Ascending aorta (tissue), 2 donors: ENCODE measurements at places on chromosomes 13 and 19.

DNA sequence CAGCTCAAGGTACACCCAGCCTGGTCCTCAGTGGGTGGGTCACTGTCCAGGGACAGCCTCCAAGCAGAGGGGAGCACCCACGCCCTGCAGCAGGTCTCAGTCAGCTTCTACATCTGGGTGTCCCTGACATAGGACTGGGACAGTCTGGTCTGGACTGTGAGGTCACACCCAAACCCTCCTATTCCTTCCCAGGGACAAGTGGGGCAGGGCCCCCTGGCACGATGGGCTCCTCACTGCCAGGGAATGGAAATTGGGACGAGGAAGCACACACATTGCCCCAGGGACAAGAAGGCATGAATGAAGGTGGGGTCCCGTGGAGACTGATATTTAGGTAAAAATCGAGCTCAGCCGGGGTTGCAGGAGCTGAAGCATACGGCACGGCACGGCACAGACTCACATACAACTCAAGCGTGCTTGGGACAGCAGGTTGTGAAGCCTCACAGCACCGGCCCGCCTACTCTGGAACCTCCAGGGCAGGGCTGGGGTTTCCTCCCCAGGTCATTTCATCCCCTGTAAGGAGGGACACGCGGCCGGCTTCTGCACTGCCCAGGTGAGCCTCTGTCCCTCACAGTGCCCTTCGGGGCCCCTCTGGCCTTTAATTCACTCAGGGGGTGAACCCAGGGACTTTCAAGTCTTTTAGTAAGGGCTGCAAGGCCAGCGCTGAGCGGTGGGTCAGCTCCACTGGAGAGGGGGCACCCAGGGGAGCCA, 3.5 kb downstream of the PNMA8B start:
- DNase-seq, result no peak

- DNase-seq, result no peak
Observed at GRCh38 chr19:30431591-30431990, 59.4 kb downstream of the ZNF536 start.

- DNase-seq, result no peak
Observed at GRCh38 chr13:91804724-91805123, 406.3 kb downstream of the GPC5 start.

- no peak for DNase-seq
Observed at GRCh38 chr19:570251-570686, 2.1 kb upstream of the BSG start.

DNA sequence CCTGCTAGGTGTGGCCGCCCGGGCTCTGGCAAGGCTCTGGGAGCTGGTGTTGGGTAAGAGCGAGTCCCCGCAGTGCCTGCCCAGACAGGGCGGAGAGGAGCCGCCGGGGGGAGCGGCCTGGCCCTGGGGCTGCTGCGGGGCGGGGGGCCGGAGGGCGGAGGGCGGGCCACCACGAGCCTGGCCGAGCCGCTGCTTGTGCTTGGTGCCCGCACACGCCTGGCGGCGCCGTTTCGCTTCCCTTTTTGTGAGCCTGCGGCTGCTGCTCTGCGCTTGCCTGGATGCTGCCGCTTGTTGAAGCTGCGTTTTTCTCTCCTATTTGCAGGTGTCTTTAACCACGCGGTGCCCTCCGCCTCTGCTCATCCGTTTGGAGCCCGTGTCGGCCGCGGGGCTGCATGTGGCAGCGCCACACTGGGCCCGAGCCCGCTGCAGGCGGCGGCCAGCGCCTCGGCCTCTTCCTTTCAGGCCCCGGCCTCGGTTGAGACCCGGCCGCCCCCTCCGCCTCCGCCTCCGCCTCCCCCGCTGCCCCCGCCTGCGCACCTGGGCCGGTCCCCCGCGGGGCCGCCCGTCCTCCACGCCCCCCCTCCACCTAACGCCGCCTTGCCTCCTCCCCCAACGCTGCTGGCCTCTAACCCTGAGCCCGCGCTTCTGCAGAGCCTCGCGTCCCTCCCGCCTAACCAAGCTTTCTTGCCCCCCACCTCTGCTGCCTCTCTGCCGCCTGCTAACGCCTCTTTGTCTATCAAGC, 8.5 kb downstream of the PLEKHJ1 start:
- no peak for DNase-seq

DNA sequence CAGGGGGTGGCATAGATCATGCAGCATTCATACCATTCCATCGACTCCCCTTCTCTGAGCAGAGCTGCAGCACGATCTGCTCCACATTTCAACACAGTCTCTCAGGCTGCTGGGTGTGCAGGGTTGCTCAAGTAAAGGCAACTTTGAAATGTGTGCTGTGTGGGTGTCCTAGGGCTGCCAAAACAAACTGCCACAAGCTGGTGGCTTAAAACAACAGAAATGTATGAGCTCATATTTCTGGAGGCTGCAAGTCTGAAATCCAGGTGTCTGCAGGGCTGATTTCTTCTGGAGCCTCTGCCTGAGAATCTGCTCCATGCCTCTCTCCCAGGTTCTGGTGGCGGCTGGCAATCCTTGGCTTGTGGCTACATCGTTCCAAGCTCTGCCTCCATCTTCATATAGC, 63.7 kb upstream of the WDFY2 start:
- no peak for DNase-seq

DNA sequence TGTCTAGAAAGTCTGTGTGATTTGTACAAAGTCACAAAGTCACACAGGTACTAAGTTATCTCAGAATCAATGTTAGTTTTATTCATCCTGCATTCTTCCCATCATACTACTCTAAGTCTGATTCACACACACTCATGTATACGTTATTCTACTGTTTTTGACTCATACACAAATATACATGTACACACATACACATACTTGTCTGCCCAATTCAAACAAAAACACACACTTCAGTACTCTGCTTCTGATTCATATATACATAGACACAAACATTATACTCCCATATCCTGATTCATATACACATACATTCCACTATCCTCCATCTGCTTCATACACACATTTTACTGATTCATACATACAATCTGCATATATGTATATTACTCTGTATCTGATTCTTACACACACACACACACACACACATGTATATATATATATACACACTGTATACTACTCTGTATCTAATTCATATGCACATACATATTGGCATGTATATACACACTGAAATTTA, 69.3 kb downstream of the KLF12 start:
- DNase-seq, result no peak

- DNase-seq, result no peak
Observed at GRCh38 chr13:48595431-48596429, 58.0 kb upstream of the CYSLTR2 start.

GRCh38 chr19:14611051-14611450, 28.2 kb downstream of the CLEC17A start:
- DNase-seq, result no peak

GRCh38 chr13:92487238-92487637, 739.4 kb upstream of the GPC6 start:
- DNase-seq, result no peak

DNA sequence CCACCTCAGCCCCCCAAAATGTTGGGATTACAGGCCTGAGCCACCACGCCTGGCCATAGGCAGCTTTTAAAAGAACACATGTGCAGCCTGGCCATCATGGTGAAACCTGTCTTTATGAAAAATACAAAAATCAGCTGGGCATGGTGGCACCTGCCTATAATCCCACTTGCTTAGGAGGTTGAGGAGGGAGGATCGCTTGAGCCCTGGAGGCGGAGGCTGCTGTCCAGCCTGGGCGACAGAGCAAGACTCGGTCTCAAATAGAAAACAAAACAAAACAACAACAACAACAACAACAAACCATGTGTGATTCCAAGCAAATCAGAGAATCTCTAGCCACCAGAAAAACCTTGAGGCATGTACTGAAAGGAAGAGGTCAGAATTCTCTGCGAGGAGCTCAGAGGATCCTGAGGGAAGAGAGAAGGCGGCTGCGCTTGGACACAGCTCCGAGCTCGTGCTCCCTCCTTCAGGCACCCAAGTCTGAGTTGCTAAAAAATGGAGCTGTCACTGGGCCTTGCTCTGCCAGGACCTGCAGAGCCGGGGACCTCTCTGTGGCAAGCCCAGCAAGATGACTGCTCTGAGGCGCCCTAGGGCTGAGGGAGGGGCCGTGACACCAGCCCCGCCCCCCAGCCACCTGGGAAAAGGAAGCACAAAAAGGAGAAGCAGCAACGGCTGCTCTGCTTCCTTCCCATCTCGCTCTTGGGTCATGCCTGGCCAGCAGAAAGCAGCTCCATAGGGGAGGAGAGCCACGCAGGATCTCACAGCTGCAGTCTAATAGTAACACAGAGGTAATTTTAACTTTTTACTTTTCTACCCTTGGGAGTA, at the start of gene ARL11:
Gene ARL11 (plus strand): TSS at position 677 of the 822 bp plus-strand sequence. CDS start 1,941 bp downstream, outside the sequence.
- DNase-seq, result no peak

GRCh38 chr19:4016903-4017638, 9.5 kb downstream of the PIAS4 start:
- DNase-seq, result no peak

DNA sequence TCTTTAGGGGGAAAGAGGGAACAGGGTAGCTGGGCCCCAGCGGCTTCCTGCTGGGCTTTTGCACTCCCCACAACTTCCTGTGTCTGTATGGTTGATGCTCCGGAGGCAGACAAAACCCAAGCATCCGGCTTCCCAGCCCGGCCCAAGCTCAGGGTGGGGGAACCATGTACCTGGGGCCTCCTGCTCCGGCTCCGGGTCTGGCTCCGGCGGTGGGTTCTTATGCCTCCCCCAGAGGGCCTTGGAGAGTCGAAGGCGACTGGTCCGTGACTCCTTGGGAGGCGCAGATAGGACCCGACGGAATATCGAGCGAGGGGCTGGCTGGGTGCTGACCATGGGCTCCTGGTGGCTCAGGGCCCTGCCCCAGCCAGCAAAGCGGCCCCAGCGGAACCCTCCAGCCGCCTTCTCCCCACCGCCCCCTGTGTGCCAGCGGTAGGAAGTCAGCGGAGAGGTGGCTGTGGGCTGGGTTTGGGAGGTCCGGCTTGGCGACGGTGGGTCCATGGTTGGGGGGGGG, 428 bp downstream of the RASAL3 start:
- no peak for DNase-seq

DNA sequence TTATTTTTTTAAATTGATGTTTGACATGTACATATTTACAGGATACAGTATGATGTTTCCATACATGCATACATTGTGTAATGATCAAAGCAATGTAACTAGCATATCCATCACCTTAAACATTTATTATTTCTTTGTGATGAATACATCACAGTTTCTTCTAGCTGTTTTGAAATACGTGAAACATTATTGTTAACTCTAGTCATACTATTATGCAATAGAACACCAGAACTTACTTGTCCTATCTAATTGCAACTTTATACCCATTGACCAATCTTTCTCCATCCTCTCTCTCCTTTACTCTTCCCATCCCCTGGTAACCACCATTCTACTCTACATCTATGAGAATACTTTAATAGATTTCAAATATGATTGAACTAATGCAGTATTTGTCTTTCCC, 1942.7 kb downstream of the PCDH9 start:
- DNase-seq, result no peak

- peak; percentile 76 for DNase-seq
Observed at GRCh38 chr13:111210544-111211469, 95.7 kb downstream of the ARHGEF7 start.

DNA sequence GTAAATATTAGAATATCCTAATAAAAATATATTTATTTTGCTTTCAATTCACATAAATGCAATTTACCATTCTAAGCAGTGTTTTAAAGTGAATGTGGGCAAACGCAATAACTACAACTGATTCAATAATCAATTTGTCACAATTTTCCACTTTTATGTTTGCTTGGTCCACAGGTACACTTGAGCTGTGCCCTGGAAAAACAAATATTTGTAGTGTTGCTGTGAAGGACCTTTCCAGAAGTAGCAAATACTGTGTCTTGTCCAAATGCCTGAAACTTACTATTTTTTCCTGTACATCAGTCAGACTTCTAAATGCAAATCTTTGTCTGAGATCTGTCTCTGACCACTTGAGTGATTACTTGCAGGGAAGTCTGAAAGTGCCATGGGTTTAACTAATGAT, 845.8 kb upstream of the SLITRK5 start:
- no peak for DNase-seq

DNA sequence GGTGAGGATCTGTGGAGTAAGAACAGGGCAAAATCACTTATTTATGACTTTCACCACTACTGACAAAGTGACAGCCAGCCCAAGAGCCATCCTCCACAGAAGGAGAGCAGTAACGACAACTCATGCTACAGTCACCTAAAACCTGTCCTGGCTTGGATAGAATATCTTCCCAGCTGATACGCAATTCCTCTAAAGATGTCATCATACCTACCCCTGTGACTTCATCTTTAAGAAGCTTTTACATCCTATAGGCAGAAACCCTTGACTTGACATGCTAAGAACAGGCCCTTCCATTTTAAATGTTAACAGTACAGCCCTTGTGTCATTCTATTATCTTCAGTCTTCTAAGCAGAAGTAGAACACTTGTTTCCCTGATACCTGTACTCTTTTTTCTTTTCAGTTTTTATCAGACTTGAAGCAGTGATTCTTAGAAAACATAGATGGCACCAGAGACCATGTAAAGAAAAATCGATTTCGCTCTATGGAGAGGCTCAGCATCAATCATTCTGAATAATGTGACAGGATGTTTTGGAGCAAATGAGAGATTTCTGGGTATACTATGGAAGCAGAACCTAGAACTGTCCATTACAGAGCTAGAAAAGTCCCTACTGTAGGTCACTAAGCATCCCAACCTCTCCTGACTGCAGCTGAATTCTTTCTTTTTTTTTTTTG, 20.1 kb downstream of the STOML3 start:
- no peak for DNase-seq

DNA sequence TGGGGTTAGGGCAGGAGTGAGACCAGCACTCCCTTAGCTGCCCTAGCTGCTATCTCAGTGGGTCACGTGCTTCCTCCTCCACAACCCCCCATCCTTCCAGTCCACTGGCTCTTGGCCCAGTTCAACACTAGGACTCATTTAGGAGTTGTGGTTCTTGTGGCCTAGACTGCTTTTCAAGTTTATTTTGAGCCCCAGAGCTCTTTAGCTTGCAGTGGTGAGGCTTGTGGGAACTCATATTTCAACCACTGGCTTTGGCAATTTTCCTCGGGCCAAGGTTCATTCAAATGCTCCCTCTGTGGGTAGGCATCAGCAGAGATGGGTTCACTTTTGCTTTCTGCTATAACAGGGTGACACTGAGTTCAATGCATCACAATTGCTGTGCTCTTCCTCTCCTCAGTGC, 436.2 kb upstream of the SLITRK5 start:
- no peak for DNase-seq

- no peak for DNase-seq
Observed at GRCh38 chr19:13600091-13600490, 93.8 kb upstream of the CACNA1A start.

GRCh38 chr13:112777637-112778406, 88.0 kb downstream of the ATP11A start:
- peak; percentile 33 for DNase-seq

GRCh38 chr13:52359534-52359933, 46.4 kb downstream of the THSD1 start:
- no peak for DNase-seq

GRCh38 chr19:10593148-10593547, 6.0 kb upstream of the AP1M2 start:
- DNase-seq, result no peak

DNA sequence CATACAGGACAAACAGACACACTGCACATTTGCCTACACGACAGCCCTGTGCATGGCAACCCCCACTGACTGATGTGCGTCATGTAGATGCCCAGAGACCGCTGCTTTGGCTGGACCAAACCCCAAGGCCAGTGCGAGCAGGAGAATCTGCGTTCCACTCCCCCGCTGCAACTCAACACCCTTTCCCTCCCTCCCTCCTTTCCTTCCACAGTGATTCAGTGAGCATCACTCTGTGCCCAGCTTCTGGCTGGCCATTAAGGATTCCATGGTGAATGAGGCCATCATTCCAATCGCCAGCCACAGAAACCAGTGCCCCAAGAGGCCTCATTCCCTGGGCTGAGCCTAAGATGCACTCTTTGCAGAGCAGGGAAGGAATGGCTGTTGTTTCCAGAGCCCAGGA, 61.6 kb downstream of the GSX1 start:
- no peak for DNase-seq
